Bone marrow (tissue), 2 donors: ENCODE measurements at places on chromosomes 7 and 10.

- DNase-seq, result peak; percentile 58
These were observed 43.6 kb upstream of the KLF6 start for GRCh38 chr10:3828404-3829155.

DNA sequence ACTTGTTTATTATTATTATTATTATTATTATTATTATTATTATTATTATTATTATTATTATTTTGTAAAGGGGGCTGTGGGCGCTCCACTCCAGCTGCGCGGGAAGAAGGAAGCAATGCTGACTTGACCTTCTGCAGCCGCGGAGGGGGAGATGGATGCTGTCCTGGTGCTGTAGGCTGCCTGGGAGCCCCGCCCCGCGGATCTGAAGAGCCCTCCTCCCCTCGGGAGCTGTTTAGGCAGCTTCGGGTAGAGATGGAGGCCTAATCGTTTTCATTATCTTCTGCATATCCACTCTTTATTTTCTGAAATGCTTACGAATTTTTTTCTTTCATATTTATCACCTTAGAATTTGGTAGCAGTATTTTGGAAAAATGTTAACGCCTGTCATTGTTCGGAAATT lies 101.2 kb upstream of the KLF6 start:
- DNase-seq, result no peak

DNA sequence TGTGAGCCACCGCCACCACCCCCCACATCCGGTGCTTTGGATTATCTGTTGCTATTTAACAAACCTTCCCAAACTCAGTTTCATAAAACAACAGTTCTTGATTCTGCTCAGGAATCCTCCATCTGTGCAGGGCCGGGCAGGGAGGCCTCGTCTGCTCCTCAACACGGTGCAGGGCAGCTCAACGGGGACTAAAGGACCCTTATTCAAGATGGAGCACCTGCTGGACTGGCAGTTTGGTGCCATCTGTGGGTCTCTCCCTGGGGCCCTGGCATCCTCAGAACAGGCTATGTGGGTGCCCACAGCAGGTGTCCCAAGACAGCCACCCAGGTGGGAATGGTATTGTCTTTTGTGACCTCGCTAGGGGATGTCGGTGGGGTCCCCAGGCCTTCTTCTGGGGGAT lies 31.0 kb upstream of the ELFN1 start:
- DNase-seq, result no peak

- DNase-seq, result no peak
These were observed 29.0 kb upstream of the DAGLB start for GRCh38 chr7:6476596-6477317.

- DNase-seq, result no peak
These were observed 91.4 kb downstream of the TPST1 start for GRCh38 chr7:66296557-66296956.

DNA sequence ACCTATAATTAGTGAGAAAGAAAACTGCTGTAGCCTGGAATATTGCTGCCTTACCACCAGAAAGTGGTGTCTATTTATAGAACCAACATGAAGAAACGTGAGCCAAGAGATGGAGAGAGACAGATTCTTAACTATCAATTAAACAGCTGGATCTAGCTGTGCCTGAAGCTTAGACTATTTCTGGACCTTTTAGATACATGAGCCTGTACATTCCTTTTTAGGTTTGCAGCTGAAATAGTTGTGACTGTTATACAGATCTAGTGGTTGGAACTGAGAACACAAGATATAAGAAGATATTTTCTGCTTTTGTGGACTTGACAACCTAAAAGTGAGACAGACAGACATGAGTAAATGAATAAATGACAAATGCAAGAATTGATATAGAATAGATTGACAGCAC lies 73.4 kb downstream of the CDK14 start:
- DNase-seq, result no peak

DNA sequence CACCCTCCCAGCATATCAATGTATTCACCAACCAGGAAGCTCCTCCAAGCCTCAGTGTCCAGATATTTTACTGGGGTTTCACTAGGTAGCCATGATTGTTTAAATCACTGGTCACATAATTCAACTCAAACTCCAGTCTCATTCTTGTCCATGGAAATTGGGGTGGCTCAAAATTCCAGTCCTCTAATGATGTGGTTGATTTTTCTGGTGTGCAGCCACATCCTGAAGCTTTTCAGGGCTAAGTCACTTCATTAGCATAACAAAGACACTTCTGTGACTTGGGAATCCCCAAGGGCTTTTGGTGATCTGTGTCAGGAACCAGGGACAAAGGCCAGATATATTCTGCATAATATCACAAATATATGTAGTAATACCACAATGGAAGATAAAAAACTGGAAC lies 786.9 kb upstream of the IGFBP3 start:
- DNase-seq, result no peak

- DNase-seq, result no peak
These were observed 857 bp downstream of the INTS15 start for GRCh38 chr7:6590645-6591110.

GRCh38 chr10:105714728-105715127 lies 1073.6 kb downstream of the SORCS3 start:
- no peak for DNase-seq

DNA sequence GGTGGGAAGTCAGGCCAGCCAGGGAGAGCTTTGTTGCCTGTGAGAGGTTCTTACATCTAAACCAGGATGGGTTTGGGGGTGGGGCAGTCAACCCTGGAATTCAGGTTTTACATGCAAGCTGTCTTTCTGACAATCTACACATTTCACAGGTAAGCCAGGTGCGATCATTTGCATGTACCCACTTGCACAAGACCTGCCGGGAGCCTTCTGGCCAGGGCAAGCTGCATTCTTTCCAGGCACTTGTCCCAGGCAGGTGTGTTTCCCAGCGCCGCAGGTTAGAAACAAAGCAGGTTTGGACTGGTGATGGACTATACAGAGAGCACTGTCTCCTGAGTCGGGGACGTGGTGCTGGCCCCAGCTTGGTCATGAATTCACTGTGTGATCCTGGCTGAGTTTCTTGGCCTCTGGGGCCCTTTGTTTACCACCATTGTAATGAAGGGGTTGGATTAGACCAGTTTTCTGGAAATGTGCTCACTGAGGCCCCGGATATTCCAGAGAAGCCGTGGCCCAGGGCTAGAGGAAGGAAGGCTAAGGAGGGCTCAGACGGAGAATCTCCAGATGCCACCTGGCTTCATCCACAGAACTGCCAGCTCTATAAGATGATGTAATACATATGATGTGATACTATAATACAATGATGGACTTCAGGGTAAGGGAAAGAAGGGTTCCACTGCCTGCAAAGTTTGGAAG lies 205.2 kb upstream of the SVIL start:
- no peak for DNase-seq

DNA sequence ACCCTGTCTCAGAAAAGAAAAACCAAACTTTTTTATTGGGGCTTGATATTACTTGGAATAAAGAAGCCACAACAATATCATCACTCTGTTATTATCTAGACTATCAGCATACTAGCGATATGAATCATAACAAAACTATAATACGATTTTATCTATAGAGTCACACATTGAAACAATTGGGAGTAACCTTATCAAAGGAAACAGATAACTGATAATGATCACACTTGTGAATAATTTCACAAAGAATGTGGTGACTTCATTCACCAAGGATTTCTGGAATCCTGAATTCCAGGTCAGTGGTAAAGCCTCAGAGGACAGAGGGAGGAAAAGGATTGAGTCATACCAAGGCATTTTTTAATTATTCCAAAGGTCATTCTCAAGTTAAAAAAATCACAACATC lies 32.1 kb upstream of the NMT2 start:
- no peak for DNase-seq
